ENCODE measurements at places on chromosomes 16 and 17.

DNA sequence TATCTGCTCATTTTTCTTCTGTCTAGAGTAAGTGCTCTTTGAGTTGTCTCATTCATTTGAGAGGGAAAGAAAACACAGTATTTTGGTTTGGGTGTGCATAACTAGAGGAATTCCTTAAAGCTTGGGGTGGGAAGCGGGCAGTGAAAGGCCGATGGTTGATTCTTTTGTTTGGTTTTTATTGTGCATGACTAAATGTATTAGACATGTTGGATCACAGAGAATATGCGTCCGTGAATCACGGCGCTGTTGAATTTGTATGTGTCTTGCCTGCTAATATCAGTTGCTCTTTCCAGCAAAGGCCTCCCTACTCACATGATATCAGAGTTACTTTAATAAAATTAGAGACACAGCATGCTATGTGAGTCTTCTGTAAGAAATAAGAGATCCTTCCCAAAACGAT is 180.0 kb downstream of the CHD9NB start:
- DNase-seq, result no peak

- DNase-seq, result peak; percentile 81
Observed at GRCh38 chr17:44219616-44220212, at the start of gene UBTF. UBTF (minus strand) TSS chr17:44219675; CDS start chr17:44218229, 1,446 bp downstream.

- no peak for DNase-seq
Observed at GRCh38 chr17:55394357-55395021, 27.1 kb downstream of the MMD start.

DNA sequence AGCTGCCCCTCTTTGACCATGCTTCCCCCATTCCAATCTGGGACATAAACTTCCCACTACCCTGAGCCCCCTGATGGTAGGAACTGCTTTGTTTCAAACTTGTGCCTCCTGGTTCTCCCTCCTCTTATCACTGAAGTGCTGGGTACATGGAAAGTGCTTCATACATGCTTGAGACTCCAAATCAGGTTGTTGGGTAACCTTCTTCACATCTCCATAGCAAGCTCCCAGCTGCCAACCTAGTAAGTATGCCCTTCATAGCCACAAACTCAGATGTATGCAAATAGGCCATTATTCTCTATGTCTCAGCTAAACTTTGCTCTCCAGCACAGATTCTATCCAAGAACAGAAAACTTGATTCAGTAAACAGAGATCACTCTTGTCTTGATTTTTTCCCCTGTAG is 310.6 kb upstream of the IRX3 start:
- no peak for DNase-seq

DNA sequence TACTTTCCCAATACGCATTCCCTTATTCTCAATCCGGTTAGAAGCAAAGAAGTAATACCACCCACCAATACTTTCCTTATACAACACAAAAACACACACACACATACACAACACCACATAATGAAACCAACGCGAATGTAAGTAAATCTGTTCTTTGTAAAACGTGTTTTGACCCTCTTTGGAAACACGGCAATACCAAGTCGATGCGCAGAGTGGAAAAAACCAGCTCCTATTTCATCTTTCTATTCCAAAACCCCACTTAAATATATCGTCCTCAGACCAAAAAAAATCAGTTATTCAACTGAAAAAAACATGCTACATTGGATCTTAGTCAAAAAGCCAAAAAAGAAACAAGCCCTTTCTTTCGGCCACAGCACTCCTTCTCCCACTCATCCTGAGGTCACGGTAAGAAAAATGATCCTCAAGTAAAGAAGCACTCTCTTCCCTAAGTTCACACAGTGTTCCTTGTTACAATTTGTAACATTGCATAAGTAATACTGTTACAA is 31.0 kb upstream of the ARL4D start:
- DNase-seq, result no peak

DNA sequence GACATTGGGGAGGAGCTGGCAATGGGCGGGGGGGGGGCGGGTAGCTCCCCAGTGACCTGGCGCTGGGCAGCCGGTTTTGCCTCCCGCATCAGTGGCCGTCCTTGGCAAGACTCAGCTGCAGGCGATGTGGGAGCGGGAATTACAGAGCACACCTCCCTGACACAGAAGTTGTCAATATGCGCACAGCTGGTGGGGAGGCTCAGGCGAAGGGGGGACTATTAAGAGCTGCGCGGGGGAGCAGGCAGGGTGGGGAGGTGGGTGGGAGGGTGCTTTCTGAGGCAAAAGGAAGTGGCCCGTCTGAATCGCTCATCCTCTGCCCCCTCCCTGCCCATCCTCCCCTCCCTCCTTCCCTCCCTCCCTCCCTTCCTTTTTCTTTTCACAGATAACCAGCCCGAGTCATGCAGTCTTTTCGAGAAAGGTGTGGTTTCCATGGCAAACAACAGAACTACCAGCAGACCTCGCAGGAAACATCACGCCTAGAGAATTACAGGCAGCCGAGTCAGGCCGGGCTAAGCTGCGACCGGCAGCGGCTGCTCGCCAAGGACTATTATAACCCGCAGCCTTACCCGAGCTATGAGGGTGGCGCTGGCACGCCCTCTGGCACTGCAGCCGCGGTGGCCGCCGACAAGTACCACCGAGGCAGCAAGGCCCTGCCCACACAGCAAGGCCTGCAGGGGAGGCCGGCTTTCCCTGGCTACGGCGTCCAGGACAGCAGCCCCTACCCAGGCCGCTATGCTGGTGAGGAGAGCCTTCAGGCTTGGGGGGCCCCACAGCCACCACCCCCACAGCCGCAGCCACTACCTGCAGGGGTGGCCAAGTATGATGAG is 44.0 kb downstream of the SREBF1 start:
- peak; percentile 64 for DNase-seq

DNA sequence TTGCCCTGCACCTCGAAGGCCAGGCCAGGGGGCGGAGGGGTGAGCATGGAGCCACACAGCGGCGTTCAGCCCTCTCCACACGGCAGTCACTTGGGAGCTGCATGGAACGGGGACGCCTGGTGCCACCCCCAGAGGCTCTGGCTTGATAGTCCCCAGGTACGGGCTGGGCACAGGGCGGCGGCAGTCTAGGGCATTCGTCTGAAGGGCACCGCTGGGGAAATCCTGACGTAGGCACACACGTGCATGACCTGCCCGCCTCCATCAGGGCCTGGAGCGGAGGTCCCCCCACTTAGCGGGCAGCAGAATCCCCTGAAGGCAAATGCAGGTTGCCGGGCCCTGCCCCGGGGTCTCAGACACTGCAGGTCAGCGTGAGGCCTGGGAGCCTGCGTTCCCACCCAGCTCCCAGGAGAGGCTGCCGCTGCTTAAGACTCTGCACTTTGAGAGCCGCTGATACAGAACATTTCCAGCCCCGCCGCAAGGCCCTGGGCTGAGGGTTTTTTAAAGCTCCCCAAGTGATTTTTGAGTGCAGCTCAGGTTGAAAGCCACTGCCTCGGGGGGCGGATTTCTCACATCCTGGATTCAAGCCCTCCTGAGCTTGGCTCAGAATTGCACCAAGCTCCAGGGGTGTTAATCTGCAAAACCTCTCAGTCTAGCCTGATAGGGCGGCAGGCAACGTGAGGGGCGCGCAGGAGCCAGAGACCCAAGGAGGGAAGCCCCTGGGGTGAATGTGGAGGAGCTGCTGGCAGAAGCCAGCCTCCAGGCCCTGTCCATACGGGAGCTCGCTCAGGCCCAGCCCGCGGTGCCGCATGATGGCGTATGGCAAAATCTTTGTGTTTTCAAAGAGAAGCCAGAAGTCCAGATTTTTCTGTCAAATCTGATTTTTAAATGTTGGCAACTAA is 182.3 kb upstream of the GSE1 start:
- DNase-seq, result peak; percentile 24

DNA sequence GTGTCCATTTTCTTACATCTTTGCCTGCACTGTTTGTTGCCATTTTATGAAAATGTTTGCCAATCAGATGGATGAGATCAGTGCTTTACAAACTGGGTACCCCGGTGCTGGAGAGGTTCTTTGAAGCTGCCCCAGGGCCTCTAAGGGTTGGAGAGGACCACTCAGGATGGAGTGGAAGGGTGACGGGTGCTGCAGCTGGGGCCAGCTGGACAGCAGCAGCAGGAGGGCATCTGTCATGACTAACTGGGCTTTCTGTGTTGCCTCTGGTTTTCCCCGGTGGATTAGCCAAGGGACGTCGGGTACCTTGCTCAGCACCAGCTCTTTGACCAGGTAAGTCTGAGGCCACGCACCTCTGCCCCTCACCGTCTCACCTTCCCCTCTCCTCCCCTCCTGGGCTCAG is 12.3 kb downstream of the KDM8 start:
- DNase-seq, result no peak

GRCh38 chr17:9256751-9257629 is 235.7 kb downstream of the NTN1 start:
- DNase-seq, result no peak

DNA sequence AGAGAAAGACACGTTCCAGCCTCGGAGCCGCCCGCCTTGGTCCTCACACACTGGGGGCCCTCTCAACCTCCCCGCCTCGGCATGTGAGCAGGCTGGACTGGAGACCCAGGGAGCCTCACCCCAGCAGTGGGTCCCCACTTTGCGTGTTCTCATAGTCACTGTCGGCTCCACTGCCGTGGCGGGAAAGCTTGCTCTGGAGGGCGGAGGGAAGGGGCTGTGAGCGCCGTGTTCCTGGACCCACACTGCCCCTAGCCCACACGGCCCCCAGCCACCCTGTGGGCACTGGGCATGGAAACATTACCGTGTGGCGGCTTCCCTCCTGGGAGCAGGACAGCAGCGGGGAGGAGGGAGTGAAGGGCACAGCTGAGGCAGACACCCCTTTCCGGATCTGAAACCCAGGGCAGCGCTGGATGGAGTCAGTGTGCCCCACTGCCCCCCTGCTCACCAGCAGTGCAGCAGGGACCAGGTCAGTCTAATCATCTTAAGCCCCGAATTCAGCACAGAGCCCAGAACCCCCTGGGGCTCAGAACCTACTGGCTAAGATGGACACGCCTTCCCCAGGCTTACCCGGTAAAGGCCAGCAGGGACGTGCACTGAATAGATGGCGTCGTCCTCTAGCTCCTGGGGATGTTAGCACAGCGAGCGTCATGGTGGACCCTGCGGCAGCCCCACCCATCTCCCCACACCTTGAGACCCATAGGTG is 7.2 kb downstream of the TP53I13 start:
- no peak for DNase-seq

DNA sequence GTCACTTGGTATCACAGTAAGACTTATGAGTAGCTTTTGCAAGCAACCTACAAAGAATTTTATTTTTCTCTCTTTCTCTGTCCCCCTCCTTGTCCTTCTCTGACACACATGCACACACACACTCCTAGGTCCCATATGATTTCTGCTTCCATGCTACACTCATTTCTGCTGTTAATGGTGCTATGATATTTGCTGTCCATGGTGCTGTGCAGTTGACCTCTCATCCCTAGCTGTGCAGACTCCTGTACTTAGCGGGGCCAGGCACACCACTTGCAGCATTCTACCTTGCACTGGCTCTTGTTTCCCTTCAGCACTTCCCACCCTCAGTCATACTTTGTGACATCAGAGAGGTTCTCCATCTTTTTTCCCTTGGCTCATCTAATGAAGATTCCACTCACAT is 158.9 kb upstream of the CNTNAP4 start:
- no peak for DNase-seq

- DNase-seq, result no peak
Observed at GRCh38 chr16:23025692-23026307, 123.5 kb downstream of the USP31 start.

GRCh38 chr17:41527063-41528023 is 765 bp downstream of the KRT19 start:
- DNase-seq, result peak; percentile 35

DNA sequence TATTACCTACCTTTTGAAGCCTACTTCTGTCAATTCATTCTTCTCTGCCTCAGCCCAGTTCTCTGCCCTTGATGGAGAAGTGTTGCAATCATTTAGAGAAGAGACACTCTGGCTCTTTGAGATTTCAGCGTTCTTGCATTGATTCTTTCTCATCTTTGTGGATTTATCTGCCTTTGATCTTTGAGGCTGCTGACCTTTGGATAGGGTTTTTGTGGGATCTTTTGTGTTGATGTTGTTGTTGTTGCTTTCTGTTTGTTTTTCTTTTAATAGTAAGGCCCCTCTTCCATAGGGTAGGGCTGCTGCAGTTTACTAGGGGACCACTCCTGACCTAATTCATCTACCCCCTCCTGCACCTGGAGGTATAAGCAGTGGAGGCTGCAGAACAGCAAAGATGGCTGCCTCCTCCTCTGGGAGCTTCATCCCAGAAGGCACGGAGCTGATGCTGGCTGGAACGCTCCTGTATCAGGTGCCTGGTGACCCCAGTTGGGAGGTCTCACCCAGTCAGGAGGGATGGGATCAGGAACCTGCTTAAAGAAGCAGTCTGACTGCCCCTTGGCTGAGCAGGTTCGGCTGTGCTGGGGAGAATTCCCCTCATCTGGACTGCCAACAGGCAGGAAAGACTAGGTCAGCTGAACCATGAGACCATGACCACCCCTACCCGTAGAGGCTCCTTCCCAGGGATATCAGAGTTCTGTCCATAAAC is 28.0 kb downstream of the NFATC3 start:
- DNase-seq, result no peak

- DNase-seq, result no peak
Observed at GRCh38 chr17:2390199-2390836, 10.5 kb downstream of the MNT start.

DNA sequence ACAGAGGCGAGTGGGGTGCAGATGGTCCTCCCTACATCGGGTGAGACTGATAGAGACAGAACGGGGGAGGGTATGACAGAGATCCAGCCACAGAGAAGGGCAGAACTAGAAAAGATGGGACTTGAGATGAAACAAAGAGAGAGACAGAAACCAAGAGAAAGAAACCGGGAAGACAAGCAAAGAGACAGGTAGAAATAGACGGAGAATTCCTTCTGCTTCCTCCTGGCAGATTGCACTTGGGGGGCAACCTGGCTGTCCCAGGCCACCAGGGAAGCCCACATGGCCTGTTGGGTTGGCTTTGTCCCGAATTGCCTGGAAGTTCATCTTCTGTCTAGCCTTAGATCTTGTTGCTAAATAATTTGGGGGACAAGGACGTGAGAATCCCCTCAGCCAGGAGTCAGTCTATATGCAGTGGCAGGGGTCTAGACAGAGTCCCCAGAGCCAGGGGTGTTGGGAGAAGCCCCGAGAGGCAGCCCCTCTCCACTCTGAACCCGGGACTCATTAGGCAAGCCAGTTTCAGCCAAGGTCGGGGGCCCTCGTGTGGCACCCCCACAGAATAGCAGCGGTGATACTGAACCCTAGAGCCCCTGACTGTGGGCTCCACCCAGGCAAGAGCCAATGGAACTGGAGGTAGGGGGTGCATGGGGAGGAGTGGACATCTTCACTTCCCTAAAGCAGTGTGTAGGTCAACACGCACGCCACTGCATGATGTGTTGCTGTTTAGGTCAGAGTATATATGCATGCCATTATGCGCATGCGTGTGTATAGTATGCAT is 627 bp upstream of the TSPOAP1 start:
- DNase-seq, result peak; percentile 80

GRCh38 chr17:50020841-50021599 is 26.0 kb upstream of the DLX3 start:
- DNase-seq, result no peak

GRCh38 chr16:21097151-21097550 is 53.5 kb downstream of the DNAH3 start:
- DNase-seq, result no peak
